ENCODE measurements at places on chromosomes 1 and 21.
A peak's percentile ranks its signal among the peaks of the same experiment; 100 is the strongest.

- peaks cover 60% of the 10 kb centered on the region for H3K4me1 ChIP-seq
- DNase-seq = peak; percentile 72
- peaks cover 23% of the 10 kb centered on the region for H3K27me3 ChIP-seq
- peak overlapping the region; percentile 74 for H3K4me3 ChIP-seq
- H3K36me3 ChIP-seq = peaks cover 34% of the 10 kb centered on the region
- H3K27ac ChIP-seq = peak overlapping the region; percentile 96
Observed at GRCh38 chr1:87331365-87332241, 2.9 kb downstream of the LMO4 start.

- H3K27ac ChIP-seq = no peak overlapping the region
- H3K36me3 ChIP-seq = peaks cover 5% of the 10 kb centered on the region
Observed at GRCh38 chr1:51643362-51643761, 26.5 kb downstream of the OSBPL9 start.

- no peak overlapping the region for H3K4me3 ChIP-seq
- H3K27me3 ChIP-seq = peaks cover 7% of the 10 kb centered on the region
- H3K4me1 ChIP-seq = no peaks in the 10 kb centered on the region
- no peaks in the 10 kb centered on the region for H3K36me3 ChIP-seq
- no peak overlapping the region for H3K27ac ChIP-seq
Observed at GRCh38 chr1:157829711-157830110, 9.8 kb upstream of the FCRL1 start.

GRCh38 chr1:234734412-234734835 is 124.4 kb upstream of the IRF2BP2 start:
- H3K4me3 ChIP-seq = no peak overlapping the region
- no peak for DNase-seq
- H3K27me3 ChIP-seq = no peaks in the 10 kb centered on the region
- H3K36me3 ChIP-seq = no peaks in the 10 kb centered on the region
- H3K4me1 ChIP-seq = peaks cover 42% of the 10 kb centered on the region

GRCh38 chr1:209612646-209613399 is 29.3 kb downstream of the CAMK1G start:
- H3K36me3 ChIP-seq = no peaks in the 10 kb centered on the region
- no peak overlapping the region for H3K4me3 ChIP-seq
- DNase-seq = no peak

GRCh38 chr1:227748496-227749182 is 13.4 kb downstream of the SNAP47 start:
- peak overlapping the region; percentile 91 for H3K27ac ChIP-seq
- H3K4me1 ChIP-seq = peaks cover 40% of the 10 kb centered on the region

DNA sequence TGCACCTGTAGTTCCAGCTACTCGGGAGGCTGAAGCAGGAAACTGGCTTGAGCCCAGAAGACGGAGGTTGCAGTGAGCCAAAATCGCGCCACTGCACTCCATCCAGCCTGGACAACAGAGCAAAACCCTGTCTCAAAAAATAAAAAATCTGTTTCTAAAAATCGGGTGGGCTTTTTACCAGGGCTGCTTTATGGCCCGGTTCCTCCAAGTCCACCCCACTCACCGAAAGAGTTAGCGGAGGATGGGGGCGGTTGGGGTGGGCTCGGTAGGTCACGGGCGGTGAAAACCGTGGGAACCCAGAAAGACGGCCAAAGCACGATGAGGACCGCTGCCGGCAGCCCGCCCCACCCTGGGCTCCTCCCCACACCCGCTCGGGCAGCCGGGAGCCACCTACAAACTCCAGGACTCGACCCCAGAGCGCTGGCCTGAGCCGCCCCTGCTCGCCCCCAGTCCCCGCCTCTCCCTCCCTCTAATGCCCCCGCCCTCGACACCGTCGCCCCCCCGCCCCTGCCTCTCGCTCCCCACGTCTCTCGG is 846 bp upstream of the PER3 start:
- peak overlapping the region; percentile 72 for H3K4me3 ChIP-seq
- H3K36me3 ChIP-seq = peaks cover 16% of the 10 kb centered on the region
- H3K27me3 ChIP-seq = peaks cover 3% of the 10 kb centered on the region
- H3K27ac ChIP-seq = peak overlapping the region; percentile 87
- no peak for DNase-seq
- H3K4me1 ChIP-seq = peaks cover 29% of the 10 kb centered on the region

- no peaks in the 10 kb centered on the region for H3K36me3 ChIP-seq
- no peak overlapping the region for H3K27ac ChIP-seq
- no peak overlapping the region for H3K4me3 ChIP-seq
- peaks cover 28% of the 10 kb centered on the region for H3K27me3 ChIP-seq
- DNase-seq = peak; percentile 79
- H3K4me1 ChIP-seq = peaks cover 4% of the 10 kb centered on the region
Observed at GRCh38 chr1:22416555-22417454, 34.8 kb upstream of the ZBTB40 start.

- peaks cover 45% of the 10 kb centered on the region for H3K4me1 ChIP-seq
- DNase-seq = no peak
- peak overlapping the region; percentile 95 for H3K4me3 ChIP-seq
- H3K27me3 ChIP-seq = no peaks in the 10 kb centered on the region
- H3K27ac ChIP-seq = peak overlapping the region; percentile 84
Observed at GRCh38 chr1:161228032-161228431, 2.2 kb downstream of the TOMM40L start.

DNA sequence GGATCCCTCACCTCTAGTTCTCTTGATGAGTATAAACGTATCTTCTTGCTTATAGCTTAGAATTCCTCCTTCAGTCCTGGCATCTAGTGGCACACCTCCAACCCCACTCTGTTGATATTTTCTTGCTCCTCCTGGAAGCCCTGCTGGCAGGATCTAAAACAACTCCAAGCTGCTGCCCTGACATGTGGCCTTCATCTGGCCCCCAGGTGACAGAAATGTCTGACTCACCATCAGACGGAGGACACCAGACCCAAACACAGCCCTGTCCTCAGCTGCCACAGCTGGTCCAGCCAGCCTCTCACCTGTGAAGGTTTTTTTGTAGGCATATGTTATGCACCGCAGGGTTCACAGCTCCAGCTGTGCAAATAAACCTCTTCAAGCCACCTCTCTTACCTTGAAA is 53.4 kb downstream of the KRTAP19-8 start:
- H3K36me3 ChIP-seq = no peaks in the 10 kb centered on the region
- peaks cover 6% of the 10 kb centered on the region for H3K27me3 ChIP-seq
- H3K4me3 ChIP-seq = no peak overlapping the region
- no peak for DNase-seq
- H3K4me1 ChIP-seq = no peaks in the 10 kb centered on the region

GRCh38 chr1:216614011-216614934 is 109.0 kb downstream of the ESRRG start:
- no peak for DNase-seq
- H3K36me3 ChIP-seq = no peaks in the 10 kb centered on the region
- H3K27ac ChIP-seq = no peak overlapping the region
- no peaks in the 10 kb centered on the region for H3K4me1 ChIP-seq
- no peaks in the 10 kb centered on the region for H3K27me3 ChIP-seq

DNA sequence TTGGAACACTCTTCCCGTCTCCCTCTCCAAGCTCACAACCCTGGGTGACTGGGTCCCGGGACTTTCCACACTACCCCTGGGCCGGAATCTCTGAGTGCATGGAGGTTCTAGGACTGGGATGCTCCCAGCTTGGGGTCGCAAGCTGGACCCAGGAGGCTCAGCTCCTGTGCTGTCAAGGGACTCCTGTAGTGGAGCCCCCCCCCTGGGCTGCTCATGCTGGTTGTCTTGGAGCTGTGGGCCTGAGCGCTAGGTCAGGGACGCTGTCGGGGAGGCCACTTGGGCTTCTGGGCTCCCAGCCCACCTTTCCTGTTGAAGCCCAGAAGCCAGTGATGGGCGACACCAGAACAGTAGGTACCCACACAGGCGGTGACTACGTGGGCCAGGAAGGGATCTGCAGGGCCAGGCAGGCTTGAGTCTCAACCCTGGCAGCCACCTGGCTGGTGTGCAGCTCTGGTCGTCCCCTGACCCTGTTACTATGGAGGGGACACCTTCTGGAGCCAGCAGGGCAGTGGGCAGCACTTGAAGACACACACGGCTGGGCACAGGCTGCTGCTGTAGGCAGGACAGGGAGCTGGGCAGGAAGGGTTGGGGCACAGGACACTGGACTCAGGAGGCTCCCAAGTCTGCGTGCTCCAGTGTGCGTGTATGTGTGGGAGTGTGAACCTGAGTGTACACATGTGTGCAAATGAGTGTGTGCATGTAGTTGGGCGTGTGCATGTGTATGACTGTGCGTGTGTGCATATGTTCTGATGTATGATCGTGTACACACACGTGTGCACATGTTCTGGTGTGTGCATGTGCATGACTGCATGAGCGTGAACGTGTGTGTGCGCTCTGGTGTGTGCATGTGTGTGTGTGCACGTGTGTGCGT is 3.0 kb downstream of the MMEL1 start:
- H3K4me1 ChIP-seq = no peaks in the 10 kb centered on the region
- no peak overlapping the region for H3K27ac ChIP-seq
- no peaks in the 10 kb centered on the region for H3K36me3 ChIP-seq

- peaks cover 2% of the 10 kb centered on the region for H3K36me3 ChIP-seq
- H3K4me3 ChIP-seq = no peak overlapping the region
- no peak overlapping the region for H3K27ac ChIP-seq
- no peaks in the 10 kb centered on the region for H3K27me3 ChIP-seq
Observed at GRCh38 chr21:34524646-34525601, 12.9 kb upstream of the KCNE1 start.

DNA sequence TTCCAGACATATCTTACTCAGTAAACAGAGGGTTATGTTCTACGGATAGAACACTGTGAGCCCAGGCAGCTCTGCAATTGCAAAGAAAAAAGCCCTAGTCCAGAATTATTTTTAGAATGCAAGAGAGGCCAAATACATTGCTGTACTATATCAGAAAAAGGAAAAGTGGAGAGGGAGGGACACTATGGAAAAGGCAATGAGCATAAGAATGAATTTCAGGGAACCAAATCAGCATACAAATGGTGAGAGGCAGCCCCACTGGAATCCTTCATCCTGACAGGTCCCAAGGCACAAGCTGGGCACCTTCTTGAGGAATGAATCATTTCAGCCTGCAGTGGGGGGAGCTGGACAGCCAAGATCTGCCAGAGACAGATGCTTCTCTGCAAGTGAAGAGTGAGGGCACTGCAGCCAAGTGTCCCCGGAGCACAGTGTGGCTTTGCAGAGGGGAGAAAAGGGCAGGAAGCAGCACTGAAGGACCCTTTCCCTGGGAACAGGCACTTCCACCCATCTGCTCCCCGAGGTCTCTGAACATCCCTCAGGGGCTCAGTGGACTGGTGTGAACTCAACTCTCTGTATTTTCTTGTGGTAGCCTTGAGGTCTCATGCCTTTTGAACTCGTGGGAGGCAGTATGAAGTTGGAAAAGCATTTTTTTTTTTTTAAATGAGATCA is 115.6 kb downstream of the XCL2 start:
- H3K36me3 ChIP-seq = no peaks in the 10 kb centered on the region
- H3K4me3 ChIP-seq = no peak overlapping the region
- H3K27me3 ChIP-seq = peaks cover 7% of the 10 kb centered on the region
- DNase-seq = no peak

GRCh38 chr1:29634746-29635335 is 398.5 kb downstream of the PTPRU start:
- no peaks in the 10 kb centered on the region for H3K36me3 ChIP-seq
- H3K27me3 ChIP-seq = no peaks in the 10 kb centered on the region
- no peak overlapping the region for H3K4me3 ChIP-seq
- no peak for DNase-seq
- H3K27ac ChIP-seq = no peak overlapping the region

- no peaks in the 10 kb centered on the region for H3K27me3 ChIP-seq
- no peak overlapping the region for H3K4me3 ChIP-seq
- peaks cover 11% of the 10 kb centered on the region for H3K4me1 ChIP-seq
- no peak for DNase-seq
- no peak overlapping the region for H3K27ac ChIP-seq
Observed at GRCh38 chr21:45831991-45832740, 149.4 kb upstream of the COL6A1 start.

GRCh38 chr1:219967361-219967760 is 39.0 kb upstream of the SLC30A10 start:
- no peaks in the 10 kb centered on the region for H3K27me3 ChIP-seq
- H3K36me3 ChIP-seq = peaks cover 37% of the 10 kb centered on the region
- H3K4me1 ChIP-seq = peaks cover 11% of the 10 kb centered on the region
- H3K4me3 ChIP-seq = no peak overlapping the region
- no peak overlapping the region for H3K27ac ChIP-seq

- no peak for DNase-seq
- no peaks in the 10 kb centered on the region for H3K27me3 ChIP-seq
- H3K27ac ChIP-seq = no peak overlapping the region
- H3K4me3 ChIP-seq = no peak overlapping the region
Observed at GRCh38 chr1:96842215-96842614, 120.6 kb downstream of the PTBP2 start.

DNA sequence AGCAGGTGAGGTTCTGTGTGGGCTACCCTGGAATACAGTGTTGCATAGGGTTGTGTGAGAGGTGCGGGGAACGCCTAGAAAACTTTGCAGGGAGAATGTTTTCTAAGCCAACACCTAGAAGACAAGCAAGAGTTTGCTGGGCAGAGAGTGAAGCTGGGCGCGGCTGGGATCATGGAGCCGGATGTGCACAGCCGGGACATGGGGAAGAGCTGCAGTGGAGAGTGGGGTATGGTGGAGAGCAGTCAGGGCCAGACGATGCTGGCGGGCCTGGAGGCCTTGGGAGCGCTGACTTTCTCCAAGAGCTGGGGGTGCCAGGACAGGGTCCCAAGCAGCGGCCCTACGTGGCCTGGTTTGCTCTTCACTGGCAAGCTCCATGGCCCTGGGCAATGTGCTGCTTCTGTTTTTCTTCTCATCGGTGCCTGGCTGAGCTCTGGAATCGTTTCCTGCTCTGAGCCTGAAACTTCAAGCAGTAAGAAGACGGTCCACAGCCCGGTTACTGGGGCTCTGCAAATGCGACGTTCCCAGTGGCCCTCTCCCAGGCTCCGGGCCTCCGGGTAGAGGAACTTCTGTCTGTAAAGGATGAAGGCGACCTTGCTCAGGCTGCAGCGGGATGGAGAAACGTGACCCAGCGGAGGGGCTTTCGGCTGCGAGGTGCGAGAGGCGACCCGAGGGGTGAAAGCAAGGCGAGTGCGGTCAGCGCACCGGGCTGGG is 51.9 kb upstream of the CD34 start:
- H3K36me3 ChIP-seq = no peaks in the 10 kb centered on the region
- peak overlapping the region; percentile 66 for H3K4me3 ChIP-seq
- peak overlapping the region; percentile 71 for H3K27ac ChIP-seq
- peak; percentile 17 for DNase-seq

DNA sequence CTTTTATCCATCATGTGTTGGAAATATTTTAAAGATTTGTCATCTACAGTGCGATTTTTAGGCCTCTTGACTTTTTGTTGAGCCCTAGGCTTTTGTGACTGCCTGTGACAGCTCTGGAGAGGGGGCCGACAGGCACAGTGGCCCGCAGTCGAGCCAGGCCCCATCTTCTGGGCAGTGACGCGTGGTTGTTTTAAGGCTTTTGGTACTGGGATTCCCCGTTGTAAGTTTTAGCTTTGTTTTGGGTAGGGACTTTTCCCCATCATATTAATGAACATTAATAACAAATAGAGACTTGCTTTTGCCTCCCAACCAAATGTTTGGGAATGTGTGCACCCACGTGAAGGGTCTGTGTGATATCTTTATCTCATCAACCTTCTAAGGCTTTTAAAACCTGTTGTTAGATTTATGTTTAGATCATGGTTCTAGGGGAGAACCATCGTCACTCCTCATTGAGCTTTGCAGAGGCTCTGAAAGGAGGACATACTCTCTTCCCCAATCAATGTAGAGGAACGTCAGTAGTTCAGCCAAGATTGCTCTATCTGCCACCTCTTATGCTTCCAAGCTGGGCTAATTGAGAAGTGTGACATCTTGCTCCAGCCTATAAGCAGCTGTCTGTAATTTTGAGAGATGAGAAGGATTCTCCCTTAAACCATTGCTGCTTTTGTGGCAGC is 34.6 kb downstream of the MAPKAPK2 start:
- H3K4me3 ChIP-seq = no peak overlapping the region
- no peak overlapping the region for H3K27ac ChIP-seq
- peaks cover 2% of the 10 kb centered on the region for H3K36me3 ChIP-seq
- H3K4me1 ChIP-seq = peaks cover 62% of the 10 kb centered on the region
- no peaks in the 10 kb centered on the region for H3K27me3 ChIP-seq
- no peak for DNase-seq

Data from activated CD4-positive, alpha-beta T cell treated with anti-CD3 and anti-CD28 coated beads, Interleukin-2, amount 10 ng/mL, durations not matched to agents 7 days and 5 days (primary cell).